Thyroid gland (tissue), 4 donors: ENCODE measurements at places on chromosomes 6 and 20. TPM values are rescaled to one million over a fixed set of nuclear protein-coding genes. Genes with fewer than 3 reads are reported as not detected.

DNA sequence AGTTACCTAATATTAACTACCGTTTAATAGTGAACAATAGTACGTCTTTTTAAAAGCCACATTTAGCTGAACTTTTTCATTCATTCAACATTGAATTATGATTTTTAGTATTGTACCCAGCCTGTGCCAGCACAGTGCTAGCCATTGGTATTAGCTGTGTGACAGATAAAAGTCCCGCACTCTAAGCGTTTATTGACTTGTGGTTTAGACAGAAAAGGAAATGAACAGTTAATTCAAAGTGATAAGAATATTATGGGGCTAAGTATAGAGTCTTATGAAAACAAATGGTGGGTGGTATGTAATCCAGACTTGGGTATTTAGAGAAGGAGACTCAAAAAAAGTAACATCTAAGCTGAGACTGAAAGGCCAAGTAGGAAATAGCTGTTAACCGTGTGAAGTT is 202.3 kb downstream of the RPS12 start:
- DNase-seq, result no peak

DNA sequence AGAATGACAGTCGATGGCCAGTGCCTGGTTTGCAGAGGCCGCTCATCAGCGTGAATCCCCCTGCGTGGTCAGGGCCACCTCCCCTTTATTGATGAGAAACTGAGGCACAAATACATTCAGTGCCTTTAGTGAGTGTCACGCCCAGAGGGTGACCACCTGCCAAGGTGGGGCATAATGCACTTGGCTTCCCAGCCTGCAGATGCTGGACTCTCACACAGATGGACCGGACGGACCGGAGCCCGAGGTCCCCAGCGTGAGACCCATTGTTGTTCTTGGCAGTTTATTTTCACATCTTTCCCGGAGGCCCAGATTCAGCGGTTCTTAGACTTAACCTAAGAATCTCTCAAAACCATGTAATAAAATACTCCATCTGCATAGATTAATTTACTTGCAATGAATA is 74.4 kb downstream of the YTHDF1 start:
- DNase-seq, result no peak

DNA sequence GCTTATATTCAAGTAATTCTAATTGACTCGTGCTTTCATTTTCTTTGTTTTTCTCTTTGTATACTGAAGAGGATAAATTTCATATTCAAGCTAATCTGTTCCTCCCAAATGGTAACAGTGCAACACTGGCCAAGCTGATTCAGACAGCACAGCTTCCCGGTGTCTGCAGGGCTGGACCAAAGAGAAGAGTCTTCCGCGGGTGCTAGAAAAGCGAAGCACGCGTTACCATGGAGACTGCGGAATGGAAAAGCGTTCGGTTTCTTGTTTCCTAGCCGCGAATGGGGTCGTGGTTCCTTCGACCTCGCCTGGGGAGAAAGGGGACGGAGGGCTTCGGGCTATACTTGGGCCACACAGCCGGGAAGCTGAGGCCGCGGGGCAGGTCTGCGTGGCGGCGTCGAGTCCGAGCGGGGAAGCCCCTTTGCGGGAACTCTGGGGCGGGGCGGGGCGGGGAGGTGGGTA is 6.2 kb upstream of the ZNF311 start:
- peak; percentile 31 for DNase-seq

GRCh38 chr6:47464052-47464451 is 13.5 kb upstream of the CD2AP start:
- no peak for DNase-seq

DNA sequence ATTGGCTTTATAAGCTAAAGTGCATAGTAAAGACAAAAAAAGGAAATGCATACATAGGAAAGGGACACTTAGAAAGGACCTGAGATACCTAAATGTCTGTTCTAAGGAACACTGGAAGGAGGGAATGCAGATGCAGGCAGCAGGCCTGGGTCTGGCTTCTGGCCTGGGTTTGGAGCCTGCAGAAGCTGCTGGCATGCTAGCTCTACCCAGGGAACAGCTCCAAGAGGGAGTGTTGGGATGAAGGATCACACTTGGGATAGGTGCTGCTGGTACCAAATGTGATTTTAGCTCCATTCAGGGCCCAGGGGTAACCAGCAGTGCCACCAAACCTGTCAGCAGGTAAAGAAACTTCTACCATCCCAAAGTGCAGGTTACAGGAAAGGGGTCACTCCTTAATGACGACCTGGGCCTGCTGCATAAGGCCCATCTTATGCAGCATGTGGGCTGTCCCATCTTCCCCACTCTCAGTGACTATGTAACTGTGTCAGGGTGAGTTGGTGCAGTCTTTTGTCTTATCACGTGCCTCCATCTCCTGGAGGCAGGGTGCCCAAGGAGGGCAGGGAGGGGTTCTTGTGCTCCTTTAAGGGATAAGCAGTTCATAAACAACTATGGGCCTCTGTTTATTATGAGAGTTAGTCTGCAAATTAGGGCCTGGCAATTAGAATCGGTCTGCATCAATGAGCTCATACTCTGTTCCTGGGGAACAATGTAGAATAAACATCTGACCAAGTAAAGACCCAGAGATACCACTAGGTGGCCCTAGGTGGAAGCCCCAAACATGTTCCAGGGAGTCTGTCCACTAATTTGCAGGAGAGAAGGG is 26.9 kb downstream of the DDX27 start:
- DNase-seq, result peak; percentile 21

DNA sequence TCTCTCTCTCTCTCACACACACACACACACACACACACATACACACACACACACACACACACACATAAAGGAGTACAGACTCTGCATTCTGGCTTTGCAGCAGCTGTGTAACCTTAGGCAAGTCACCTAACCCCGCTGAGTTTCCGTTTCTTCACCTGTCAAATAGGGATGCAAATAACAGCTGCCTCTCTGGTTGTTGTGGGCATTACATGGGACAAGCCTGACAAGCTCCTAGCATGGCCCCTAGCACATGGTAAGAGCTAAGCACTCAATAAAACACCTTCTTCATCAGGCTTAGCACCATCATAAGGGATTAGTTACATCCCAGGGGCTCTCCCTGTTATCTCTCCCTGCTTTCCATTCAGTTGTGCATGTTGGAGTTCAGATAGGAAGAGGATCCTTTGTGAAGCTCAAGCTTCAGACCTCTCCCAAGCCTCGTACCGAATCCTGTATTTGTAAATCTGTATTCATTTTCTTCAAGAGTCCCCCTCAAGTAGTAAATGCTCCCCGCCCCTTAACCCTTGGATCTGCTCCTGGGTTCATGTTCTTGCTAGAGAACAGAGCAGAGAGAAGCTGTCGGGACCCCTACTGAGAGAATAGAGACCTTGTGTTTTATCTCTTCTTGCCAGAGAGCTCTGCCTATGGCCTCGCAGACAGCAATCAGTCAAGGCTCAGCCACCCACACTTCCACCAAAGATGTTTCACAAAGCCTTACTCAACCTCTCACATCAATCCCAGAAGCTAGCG is 2.2 kb downstream of the SLC13A3 start:
- DNase-seq, result no peak

GRCh38 chr6:111804627-111805235 is 68.5 kb downstream of the FYN start:
- peak; percentile 76 for DNase-seq

DNA sequence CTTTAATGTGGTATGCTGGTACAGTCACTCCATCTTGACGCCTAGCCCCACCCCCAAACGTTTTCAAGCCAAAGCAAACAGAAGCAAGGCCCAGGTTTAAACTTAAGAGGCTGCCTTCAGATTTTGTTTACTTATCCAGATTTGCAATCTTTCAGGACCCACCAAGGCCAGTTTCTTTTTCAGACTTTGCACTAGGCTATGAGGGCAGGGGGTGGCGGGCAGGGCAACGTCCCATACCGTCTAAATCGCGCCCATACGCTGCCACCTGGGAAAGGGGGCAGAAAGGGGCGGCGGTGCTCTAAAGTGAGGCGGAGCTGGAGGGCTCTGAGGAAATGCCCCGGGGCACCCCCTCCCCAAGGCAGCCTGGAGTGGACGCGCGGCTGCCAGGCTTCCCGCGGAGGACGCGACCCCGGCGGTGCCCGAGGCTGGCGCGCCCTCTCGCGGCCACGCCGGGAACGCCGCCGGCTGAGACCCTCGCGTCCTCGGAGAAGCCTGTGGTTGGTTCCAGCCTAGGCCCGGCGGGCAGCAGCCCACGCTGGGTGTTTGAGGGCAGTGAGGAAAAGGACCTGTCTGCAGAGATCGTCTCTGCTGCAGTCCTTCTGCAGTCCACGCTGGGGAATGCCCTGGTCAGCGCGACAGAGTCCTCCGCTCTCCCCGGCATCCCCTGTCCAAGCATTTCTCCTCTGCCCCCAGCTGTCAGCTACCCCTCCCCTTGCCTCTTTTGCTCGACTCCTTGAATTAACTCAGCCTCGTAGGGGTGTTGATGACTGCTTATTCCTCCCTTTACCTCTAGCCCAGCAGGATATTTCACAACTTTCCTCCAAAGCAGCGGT is 129.2 kb upstream of the PRND start:
- DNase-seq, result peak; percentile 65

DNA sequence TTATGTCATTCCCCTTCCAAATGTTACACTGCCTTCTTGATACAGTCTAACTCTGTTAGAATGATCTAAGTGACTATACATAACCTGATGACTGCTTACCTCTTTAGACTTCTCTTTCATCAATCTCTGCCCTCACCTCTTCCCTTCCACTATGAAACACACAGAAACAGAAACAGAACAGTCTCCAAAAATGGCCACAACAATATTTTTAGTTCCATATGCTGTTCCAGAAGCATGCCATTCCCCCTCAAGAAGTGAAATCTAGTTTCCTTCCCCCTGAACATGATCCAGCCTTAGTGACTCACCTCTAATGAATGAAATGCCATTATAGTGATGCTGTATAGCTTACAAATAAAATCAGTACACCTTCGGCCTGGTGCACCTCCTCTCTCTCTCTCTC is 229.3 kb upstream of the TENT5A start:
- DNase-seq, result no peak

- no peak for DNase-seq
Measured at GRCh38 chr6:83921315-83921714, 61.8 kb downstream of the CYB5R4 start.

DNA sequence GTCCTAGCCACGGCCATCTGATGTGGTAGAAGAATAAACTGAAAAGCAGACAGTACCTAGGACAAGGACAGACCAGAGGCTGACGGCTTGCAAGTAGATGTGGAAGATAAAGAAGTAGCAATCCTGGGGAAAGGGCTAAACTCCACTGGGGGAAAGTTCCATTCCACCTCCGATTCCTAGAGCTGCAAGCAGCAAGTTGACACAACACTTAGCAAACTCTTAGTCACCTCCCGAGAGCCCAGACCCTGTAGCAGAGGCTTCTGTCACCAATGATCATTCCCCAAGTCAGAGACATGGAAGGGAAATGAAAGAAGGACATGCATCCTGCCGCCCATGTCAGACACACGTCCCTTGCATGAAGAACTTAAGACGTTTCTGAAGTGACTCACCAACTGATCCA is 99.2 kb upstream of the RPS6KA2 start:
- no peak for DNase-seq

DNA sequence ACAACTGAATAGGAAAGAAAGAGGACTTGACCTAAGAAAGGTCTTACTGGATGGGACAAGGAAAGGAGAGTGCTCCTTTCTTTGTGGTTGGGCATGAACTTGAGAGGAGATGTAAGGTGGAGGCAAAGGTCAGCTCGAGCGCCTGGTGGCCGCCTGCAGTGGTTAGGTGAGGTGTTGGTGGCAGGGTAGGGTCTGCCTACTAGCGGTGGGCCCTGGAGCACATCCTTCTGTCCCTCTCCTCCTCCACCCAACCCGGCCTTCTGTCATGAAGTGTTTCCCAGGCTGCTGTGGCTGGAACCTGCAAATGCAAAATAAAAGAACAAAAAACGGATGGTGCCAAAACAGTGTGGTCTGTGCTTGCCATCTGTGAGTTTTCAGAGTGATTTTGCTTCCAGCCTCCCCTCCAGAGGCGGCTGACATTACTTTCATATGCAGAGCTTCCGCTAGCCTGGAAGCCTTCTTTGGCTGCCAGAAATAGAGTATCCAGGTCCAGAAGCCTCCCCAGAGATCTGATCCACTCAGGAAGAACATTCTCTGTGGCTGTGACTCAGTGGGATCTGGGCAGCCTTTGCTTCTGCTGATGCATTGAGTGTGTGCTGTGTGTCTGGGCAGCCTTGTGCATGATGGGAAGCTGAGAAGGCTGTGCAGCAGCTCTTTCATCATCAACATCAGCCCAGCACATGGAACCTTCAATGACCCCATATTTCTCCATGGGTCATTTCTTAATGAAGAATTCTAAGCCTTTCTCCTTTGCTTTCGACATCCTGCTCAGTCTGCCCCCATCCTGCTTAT is 79.8 kb upstream of the FAM184A start:
- peak; percentile 17 for DNase-seq

DNA sequence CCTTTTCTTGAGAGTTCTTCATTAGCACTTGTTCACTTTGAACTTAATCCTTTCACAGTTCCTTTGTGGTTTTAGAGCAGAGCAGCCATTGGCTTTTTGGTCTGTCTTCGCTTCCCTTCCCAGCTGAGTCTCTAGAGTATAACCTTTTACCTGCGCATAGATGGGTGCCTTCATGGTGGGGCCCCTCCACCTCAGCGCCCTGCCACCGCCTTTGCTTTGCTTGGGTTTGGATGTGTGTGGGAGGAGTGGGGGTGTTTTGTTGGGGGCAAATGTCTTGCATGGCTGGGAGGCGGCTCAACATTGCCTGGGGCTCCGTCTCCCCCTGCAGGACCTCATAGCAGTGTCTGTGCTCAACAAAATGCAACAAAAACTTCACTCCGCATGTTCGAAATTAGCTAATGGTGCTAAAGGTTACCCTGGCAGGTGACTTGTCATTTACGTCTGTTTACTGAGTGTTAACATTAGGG is 11.9 kb downstream of the PYGB start:
- DNase-seq, result no peak

GRCh38 chr6:127460465-127460864 is 1.3 kb upstream of the KIAA0408 start:
- no peak for DNase-seq

DNA sequence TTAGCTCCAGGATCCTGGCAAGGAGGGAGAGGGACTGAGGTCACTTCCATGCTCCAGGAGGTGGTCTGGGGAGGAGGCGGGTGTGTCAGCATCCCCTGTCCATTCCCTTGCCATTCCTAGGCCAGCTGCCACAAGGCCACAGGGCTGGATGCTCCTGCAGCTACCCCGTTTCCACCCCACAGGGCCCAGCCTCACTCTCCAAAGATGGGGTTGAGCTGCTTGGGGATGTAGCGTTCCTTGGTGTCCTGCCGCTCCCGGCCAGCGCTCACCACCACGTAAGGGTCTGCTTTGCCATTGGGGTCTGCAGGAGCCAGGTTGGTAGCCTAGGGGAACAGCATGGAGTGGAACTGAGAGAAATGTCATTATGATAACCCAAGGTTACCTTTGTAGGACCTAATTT is 23.0 kb downstream of the ERGIC3 start:
- no peak for DNase-seq

GRCh38 chr20:8909596-8909995 is 159.3 kb upstream of the PLCB4 start:
- no peak for DNase-seq

GRCh38 chr20:11952639-11953038 is 34.9 kb downstream of the BTBD3 start:
- DNase-seq, result no peak

Gene PTGIS
- total RNA-seq, result 10.1 TPM

Gene DDX43
- total RNA-seq, result 2.1 TPM

Gene OOEP
- not detected for total RNA-seq

Gene NHLRC1
- 2.7 TPM for total RNA-seq

Gene CHRNA4
- 6.3 TPM for total RNA-seq

Gene ZNF165
- 3.2 TPM for total RNA-seq

Gene INSM1
- 0.49 TPM for total RNA-seq

Gene MOG
- not detected for total RNA-seq

Gene MED23
- 54.7 TPM for total RNA-seq

Gene NEDD9
- 78.3 TPM for total RNA-seq
